ENCODE measurements at places on chromosomes 2 and 18.
A peak's percentile ranks its signal among the peaks of the same experiment; 100 is the strongest.

GRCh38 chr2:49928551-49928950 is 774.2 kb upstream of the FSHR start:
- DNase-seq: no peak

- DNase-seq: no peak
Observed at GRCh38 chr2:127024769-127025358, 82.1 kb downstream of the BIN1 start.

DNA sequence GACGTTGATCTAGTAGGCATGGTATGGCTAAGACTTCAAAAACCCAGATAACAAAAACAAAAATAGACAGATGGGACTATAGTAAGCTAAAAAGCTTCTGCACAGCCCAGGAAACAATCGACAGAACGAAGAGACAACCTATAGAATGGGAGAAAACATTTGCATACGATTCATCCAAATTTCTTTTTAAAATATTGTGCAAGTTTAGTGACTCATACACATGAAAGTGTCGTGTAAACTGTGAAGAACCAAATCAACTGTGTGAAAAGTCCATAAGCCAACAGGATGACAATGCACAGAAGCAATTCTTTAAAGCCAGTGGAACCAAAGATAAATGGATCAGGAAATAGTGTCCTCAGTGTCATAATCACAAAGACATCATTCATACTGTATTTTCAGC is 671.1 kb downstream of the RNF144A start:
- DNase-seq: no peak

- DNase-seq: no peak
Observed at GRCh38 chr2:70557171-70557838, 3.7 kb upstream of the TGFA start.

DNA sequence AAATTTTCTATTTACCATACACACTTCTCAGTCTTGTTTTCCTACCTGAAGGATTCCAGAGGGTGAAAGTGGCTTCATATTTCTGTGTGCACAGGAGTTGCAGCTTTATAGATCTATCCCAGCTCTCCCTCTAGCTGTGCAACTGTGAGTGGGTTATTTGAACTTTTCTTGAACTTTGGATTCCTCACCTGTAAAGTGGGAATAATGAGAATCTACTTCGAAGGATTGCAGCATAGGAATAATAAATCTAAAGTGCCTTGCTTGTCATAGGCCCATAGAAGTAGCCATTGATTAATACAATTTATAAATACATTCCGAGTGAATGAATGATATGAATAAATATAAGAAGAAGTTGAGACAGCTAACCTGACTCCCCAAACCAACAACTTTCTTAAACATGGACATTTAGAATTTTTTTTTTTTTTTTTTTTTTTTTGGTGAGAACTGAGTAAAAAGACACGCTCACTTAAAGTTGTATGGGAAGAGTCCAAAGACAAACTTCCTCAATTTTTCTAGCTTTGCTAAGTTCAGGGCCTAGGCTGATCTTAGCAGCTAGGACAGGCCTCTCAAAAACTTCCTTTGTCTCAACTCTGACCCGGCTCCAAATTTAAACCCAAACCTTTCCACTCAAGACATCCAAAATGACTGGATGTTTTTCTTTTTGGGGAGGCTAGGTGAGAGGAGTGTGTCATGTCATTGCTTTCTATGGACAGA is 203.3 kb upstream of the FBXO11 start:
- no peak for DNase-seq

DNA sequence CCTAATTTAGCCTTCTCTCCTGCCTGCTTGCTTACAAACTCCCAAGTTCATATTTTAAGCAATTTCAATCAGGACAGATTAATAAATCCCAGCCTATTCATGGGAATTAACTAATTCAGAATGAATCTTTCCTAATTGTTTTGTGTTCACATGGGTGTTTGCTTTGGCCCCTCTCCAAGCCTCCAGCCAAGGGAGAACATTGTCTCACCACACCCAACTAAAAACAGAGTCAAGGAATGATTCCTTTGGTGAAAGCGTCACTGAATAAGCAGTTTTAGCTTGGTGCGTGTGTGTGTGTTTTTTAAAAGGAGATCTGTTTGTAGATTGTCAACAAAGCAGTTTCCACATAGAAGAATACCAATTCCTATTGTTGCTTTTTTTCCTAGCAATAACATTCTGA is 43.0 kb upstream of the DSG1 start:
- no peak for DNase-seq

DNA sequence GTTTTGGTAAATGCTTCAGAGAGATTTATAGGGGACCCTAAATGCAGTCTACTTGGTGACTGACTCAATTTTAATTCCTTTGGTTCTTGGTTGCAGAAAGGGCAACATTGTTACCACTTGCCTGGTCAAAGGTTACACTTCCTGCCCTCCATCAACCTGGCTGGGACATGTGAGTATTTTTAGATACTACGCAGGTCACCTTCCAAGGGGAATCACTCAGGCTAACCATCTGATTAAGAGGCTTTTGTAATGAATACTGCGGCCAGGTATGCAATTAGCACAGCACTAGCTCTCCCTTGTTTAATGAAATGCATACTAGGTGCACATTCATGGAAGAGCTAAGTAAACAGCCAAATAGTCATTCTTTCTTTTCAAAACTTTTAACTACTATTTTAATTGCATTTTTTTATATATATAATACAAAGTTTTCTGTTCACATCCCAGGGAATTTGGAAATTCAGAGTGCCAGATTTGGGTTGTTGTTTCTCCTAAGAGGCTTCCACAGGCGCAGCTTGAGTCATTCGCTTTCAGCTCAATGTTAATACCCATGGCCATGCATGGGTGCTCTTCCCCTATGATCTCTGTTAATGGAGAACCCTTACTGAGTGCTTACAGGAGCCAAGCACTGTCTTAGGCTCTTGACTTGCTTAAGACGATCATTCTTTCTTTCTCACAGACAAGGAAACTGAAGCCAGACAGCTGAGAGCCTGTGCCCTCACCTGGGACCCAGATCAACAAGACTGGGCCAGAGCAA is 152.2 kb downstream of the MTX2 start:
- DNase-seq: no peak

DNA sequence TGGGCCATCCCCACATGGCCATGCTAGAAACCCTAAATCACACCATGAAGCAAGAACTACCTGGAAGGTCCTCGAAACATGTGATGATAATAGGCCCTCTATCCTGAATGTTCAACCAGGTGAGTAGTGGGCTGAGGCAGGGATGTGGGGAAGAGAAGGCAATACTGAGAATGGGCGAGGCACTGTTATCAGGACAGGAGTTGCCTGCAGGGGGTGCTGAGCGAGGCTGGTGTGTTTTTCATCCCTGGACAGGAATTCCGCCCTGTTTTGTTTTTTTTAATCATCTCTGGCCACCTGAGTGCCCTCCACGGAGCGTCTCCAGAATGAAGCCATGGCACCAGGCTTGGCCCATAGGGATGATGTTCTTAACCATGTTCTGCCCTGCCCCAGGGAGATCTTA is 103.0 kb upstream of the SOX11 start:
- DNase-seq: no peak

- peak; percentile 60 for DNase-seq
Observed at GRCh38 chr18:6363216-6363615, 51.5 kb downstream of the L3MBTL4 start.

DNA sequence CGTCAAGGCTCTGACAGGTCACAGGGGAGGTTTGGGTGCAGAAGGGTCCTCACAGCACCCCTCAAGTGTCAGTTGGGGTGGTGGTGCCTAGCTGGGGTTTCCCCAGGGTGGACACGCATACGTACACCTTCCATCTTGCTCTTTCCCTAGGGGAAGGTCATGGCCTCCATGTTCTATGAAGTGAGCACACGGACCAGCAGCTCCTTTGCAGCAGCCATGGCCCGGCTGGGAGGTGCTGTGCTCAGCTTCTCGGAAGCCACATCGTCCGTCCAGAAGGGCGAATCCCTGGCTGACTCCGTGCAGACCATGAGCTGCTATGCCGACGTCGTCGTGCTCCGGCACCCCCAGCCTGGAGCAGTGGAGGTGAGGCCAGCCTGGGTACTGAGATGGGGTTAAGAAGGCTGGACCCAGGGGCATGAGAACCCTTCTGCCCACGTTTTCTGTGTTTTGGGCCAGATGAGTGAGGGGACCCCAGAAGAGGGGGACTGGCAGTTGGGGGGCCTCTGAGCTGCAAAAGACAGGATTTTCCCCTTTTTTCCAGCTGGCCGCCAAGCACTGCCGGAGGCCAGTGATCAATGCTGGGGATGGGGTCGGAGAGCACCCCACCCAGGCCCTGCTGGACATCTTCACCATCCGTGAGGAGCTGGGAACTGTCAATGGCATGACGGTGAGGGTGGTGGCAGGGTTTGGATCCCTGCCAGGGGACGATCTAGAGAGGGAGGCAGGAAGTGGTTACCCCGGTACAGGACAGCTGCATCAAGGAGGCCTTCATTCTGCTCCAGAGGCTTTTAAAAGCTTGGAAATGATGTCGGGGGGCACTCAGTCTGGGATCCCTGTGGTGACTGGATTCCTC is 20.9 kb downstream of the SLC30A3 start:
- DNase-seq: no peak

DNA sequence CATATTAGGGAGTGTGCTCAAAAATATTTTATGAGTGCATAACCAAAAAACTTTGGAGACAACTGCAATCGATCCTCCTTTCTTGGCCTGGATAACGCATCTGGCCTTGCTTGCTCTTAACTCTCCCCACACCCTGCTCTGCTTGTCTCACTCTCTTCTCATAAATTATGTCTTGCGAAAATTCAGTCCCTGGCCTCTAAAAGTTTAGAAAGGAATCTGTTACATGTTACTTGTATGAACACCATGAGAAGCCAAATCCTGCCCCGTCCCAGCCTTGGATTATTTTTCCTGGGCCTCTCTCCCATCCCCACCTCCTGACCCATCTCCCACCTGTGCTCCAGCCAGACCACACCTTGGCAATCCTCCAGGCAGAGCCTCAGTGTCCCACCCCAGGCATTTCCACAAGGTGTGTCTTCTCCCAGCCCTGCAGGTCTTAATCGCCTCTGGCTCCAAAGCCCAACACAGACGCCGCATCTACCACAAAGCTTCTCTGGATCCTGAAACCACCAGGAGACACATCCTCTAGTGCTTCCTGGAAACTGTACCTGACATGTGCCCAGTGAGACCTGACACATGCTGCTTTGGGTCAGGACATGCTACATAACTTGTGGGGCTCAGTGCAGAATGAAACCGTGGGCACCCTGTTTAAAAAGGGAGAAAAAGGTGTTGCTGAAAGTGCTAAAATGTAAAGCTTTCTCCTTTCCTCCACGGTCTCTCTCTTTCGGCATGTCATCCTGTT is 99.6 kb upstream of the ST3GAL5 start:
- no peak for DNase-seq

DNA sequence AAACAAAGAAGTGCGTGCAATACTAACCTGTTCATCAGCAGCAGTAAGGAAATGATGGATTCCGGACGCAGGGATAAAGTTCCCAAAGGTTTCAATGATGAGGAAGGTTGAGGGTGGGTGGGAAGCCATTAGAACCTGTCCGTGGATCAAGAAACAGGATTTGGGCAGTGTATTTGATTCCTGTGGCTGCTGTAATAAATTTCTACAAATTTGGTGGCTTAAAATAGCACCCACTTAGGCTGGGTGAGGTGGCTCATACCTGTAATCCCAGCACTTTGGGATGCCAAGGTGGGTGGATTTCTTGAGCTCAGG is 5.1 kb upstream of the SDC1 start:
- DNase-seq: no peak

- no peak for DNase-seq
Observed at GRCh38 chr2:32278478-32278853, 762 bp downstream of the YIPF4 start.

- DNase-seq: no peak
Observed at GRCh38 chr18:48784656-48785055, 166.1 kb downstream of the SMAD7 start.

- DNase-seq: no peak
Observed at GRCh38 chr2:24021122-24021998, 11.5 kb downstream of the MFSD2B start.

DNA sequence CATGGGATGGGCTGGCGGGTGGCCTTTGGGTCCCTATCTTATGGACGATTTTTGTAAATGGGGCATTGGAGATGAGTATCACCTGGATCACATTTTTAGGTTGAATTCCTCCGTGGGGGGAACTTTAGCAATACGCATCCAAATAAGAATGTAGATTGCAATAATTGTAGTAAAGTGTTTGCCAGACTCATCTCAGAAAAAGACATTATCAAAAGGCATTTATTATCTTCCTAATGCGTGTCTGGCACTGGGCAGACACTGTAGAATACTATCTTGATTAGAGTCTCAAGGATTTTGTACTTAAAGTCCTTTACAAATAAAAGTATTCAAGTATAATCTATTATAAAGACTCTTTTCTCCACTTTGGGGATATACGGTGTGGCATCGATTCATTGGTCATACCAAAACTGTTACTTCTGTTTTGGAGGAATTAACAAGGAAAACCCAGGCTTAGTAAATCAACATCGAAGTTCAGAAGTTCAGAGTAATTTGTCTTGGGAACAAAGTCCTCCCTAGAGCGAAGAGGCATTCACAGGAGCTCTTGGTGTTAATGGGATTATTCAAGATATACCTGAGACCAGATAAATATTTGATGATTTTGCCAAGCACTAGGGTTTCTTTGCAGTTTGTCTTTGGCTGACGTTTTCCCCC is 578 bp upstream of the ACKR3 start:
- no peak for DNase-seq

DNA sequence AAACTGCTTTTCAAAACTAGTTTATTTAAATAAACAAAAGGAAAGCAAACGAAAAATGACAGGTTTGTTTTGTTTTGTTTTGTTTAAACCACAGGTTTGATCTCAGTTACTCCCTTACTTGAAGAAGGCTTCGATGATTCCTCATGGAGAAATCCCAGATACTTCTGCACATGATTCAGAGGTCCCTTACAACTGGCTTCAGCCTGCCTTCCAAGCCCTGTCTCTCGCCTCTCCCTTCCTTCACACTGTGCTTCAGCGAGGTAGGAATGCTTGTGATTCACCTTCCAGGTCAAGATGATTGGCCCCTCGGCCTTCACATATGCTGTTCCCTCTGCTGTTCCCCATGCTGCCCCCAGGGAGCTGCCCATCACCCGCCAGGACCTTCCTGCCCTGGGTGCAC is 104.1 kb upstream of the ITGA6 start:
- DNase-seq: no peak

DNA sequence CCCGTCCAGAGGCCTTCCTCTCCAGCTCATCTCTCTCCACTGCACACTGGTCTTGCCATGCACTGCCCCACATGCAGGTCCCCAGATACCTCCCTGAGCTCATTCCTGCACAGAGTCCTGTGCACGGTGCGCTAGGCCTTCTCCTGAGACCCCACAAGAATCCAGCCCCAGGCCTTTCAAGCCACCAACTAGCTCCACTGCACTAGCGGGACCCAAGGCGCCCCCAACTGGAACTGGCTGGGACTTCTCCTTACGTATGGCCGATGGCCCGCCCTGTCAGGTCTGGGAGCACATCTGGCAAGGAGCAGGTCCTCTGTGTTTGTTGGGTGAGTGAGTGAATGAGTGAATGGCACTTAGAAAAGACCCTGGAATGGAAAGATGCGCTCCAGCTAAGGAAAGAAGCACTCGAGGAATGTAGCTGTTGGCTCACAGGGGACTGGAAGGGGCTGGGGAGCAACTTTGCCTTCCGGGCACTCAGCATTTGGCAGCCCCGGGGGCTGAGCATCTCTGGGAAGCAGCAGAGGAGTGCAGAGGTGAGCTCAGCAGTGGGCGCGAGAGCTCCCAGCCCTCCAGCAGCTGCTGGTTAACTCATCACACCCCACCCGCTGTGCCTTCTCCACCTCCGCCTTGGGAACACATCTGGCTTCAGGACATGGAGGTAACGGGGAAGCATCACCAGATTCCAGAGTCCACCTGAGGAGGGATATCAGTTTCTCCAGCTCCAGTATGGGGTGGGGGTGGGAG is 223.1 kb downstream of the GLI2 start:
- no peak for DNase-seq

GRCh38 chr2:212416086-212416485 is 122.5 kb downstream of the ERBB4 start:
- DNase-seq: no peak

- no peak for DNase-seq
Observed at GRCh38 chr2:148044322-148044721, 23.4 kb downstream of the MBD5 start.
